Tongue (tissue), 3 donors: ENCODE measurements at places on chromosomes 6 and 20. TPM values are rescaled to one million over a fixed set of nuclear protein-coding genes. Genes with fewer than 3 reads are reported as not detected.

The OR12D3 gene
- not detected for total RNA-seq

The YTHDF1 gene
- total RNA-seq: 29.1 TPM

The KIAA1586 gene
- total RNA-seq: 25.6 TPM

The IL17F gene
- not detected for total RNA-seq

The ZC3H12D gene
- total RNA-seq: 0.72 TPM

The PAK5 gene
- 0.10 TPM for total RNA-seq

The EPPIN gene
- not detected for total RNA-seq
